Activated naive CD4-positive, alpha-beta T cell treated with Interleukin-2 at 50 U/mL for 16 hours (primary cell): ENCODE measurements at places on chromosomes 11 and 22.

DNA sequence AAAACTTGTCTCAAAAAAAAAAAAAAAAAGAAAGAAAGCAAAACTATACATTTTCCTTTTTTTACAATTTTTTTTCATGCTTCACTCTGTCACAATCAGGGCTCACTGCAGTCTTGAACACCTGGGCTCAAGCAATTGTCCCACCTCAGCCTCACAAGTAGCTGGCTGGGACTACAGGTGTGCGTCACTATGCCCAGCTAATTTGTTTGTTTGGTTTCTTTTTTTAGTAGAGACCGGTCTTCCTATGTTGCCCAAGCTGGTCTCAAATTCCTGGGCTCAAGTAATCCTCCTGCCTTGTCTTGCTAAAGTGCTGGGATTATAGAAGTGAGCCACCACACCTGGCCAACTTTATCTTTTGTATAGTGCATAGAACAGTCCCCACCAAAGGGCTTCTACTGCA lies 15.0 kb upstream of the CXCR5 start:
- no peak for DNase-seq

GRCh38 chr11:132782102-132782501 lies 750.2 kb downstream of the OPCML start:
- no peak for DNase-seq

- no peak for DNase-seq
These were observed 1068.9 kb downstream of the OPCML start for GRCh38 chr11:132463295-132464002.

DNA sequence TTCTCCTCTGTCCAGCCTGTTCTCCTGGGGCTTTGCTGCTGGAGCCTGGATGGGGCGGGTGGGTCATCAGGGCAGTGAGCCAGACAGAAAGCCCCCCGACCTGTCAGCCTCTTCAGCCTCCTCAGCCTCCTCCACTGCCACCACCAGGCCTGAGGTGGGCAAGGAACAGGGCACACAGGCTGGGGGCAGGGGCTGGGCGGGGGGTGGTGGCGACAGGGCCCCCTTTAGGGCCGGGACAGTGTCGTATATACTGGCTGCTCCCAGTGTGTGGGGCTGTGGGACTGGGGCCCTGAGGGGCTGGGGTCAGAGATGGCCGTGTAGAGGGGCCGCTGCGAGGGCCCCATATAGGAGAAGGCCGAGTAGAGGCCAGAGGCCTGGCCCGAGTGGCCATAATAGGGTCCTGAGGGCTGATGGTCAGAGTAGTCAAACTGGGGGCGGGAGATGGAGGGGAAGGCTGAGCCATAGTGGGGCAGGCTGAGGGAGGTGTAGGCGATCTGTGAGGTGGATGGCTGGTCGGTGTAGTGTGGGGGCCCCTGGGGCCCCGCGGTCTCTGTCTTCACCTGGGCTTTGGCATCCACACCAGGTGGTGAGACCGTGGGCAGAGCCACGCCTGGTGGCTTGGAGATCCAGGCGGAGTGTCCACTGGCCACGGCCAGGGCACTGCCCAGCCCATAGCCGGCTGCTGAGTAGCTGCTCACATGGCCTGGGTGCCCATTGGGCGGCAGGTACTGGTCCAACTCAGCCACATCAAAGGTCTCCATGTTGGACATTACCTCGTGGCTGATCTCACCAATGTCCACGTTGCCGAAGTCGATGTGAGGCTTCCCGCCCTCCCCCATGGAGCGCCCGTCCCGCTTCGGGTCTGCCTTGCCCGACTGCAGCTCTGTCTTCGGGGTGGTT lies 10.8 kb downstream of the SOX10 start:
- DNase-seq: no peak

DNA sequence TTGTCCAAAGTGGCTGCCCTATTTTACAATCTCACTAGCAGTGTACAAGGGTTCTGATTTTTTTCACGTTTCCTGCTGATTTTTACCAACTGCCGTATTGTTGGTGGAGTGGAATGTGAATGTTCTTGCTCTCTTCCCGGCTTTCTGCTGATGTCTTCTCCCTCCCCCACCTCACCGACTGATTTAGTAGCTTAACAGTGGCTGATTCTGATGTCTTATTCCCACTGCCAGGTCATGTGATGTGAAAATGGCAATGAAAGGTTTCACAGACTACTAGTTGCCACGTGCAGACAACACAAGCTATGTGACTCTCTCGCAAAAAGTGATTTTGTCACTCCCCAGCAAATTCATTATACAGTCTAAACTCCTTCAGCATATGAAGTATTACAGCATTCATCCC lies 17.3 kb upstream of the NEU3 start:
- no peak for DNase-seq

DNA sequence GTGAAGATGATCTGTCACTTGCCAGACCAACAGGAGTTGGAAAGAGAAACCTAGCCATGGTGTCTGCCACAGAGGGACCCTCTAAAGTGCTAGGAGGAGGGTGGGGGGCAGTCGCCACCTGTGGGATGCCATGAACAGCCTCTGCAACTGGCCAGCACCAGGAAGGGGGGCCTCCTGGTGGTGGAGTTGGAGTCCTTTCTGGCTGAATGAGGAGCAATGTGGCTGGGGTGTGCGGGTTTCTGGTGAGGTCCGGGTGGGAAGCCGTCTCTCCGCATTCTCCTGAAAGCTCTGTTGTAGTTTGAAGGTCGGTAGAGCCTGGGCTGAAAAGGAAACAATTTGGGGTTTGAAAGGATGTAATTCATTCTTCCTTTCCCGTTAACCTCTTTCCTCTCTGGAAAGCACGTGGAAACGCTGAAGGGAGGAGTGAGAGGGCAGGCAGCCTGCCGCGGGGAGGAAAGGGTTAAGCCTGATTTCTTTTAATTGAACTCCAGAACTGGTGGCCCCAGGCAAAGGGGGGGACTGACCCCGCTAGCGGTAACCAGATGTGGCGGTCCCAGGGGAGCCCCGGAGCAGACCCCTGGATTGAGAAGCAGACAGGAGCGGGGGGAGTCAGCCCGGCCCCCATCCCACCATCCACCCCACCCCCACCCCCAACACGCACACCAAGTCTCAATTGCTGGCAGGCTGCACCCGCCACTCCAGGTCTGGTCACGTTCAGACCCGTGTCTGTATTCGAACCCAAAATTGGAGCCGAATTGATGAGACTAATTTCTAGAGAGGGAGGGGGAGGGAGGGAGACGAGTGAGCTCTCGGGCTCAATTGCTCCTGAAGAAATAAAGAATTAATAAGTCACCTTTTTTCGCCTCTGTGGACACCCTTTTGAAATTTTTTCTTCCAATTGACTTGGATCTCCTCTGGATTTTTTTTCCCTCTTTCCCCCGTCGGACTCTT lies 1.8 kb upstream of the FLI1 start:
- no peak for DNase-seq
